C1 segment of cervical spinal cord (tissue), 14 donors: ENCODE measurements at places on chromosomes 5 and 9.

DNA sequence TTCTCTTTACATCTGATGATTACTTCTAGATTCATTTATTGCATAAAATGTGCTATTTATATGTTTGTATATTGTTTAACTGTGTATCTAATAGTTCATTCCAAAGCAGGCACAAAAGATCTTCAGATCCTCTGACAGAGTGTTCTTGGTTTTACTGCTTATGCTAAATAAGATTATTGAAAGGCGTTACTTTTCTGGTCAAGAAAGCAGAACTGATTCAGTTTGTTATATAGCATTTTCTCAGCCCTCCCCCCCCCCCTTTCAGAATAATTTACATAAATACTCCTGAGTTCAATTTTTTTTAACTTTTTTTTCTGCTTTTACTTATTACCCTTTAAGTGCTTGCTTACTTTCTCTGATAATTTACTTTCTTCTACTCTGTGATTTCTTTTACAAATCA is 15.4 kb downstream of the CDC42SE2 start:
- no peak for DNase-seq

DNA sequence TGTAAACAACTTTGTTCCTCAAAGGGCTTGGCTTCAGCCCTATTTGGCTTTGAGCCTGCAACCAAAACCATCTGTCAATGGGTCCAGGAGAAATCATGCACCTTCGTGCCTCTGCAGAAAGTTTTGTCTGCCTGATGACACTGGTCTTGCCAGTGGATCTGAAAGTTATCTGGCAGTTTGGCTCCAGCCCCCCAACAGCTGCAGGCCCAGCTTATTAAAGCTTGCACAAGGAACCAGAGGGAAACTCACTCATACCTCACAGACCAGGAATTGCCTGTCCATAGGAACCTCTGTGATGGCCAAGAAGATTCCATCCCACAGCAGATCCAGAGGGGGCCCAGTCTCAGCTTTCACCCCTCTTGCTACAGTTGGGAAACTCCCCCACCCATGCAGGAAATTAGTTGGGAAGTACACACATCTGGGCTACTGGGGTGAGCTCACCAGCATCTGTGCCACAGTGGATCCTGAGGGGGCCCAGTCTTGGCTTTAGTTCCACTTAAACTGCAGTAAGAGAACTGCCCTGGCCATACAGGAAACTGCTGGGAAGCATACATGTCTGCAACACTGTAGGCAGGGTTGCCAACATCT is 265.5 kb downstream of the GRIA1 start:
- DNase-seq: no peak

- DNase-seq: no peak
Measured at GRCh38 chr5:135126688-135127438, 92.8 kb upstream of the PITX1 start.

DNA sequence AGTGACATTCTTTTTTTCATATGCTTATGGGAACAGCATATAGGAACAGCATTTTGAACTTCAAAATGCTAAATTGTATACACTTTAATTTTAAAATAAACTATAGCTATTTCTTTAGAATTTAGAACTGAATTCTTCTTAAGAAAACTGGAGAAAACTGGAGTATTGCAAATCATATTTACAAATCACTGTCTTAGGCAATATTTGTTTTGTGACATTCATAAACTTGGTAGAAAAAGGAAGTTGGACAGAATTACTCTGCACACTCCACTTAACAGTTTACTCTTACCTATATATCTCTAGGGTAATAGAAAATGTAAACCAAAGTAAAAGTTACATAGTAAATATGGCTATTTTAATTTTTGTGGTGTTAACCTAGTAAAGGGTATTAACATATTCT is 3.1 kb downstream of the DMRTA1 start:
- DNase-seq: no peak

GRCh38 chr5:135821061-135821801 is 13.2 kb upstream of the SLC25A48 start:
- DNase-seq: no peak

DNA sequence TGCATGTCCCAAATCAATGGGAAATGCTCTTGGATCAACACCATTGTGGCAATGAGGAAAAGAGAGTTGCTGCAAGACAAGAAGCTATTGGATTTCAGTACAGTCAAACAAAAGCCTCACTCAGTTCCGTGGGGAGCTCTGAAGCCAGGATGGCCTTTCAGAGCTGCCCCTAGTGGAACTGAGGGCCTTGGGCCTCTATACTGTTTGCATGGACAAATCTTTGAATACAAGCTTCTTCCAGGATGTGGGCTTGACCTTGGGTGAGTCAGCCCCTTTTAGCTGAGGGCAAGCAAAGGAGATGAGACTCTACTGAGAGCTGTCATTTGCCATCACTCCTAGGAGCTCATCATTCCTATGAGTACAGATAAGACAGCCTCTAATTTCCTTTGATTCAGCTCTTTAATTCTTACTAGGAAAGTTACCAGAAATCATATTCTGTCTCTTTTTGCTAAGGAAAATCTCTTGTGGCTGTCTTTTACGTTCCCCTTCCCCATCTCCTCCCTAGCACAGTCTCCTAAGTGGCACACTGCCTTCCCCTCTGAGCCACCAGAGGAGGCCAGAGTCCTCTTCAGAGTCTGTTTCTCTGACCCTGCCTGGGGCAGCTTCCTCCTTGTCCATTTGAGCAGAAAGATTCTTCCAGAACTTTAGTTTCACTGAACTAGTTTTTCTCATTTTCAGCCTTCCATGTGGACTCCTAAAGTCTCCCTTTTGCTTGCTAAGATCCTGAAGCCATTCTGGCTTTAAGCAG is 168.8 kb upstream of the POC5 start:
- no peak for DNase-seq

DNA sequence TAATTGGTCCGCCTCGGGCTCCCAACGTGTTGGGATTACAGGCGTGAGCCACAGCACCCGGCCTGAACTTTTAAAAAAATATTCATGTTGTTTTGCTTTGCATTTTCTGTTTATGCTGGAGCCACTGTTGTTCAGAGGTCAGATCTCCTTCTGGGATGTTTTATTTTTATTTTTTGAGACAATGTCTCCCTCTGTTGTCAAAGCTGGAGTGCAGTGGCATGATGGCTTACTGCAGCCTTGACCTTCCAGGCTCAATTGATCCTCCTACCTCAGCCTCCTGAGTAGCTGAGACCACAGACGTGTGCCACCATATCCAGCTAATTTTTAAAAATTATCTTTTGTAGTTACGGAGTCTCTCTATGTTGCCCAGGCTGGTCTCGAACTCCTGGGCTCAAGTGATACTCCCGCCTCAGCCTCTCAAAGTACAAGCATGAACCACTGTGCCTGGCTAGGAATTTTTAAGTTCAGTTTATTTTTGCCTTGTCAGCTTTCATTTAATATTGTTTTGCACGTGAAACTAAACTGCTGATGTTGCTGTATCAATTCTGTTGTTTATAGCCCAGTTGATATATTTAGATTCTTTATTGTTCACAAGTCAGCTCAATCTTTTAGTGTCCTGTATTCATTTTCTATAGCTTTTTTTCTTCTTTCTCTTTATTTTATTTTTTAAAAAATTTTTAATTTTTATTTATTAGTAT is 13.7 kb downstream of the TMEFF1 start:
- no peak for DNase-seq
